Esophagus mucosa (tissue), 1 donor: ENCODE measurements at places on chromosomes 7 and 10. TPM values are rescaled to one million over a fixed set of nuclear protein-coding genes. Genes with fewer than 3 reads are reported as not detected.
A peak's percentile ranks its signal among the peaks of the same experiment; 100 is the strongest.

The PRSS37 gene
- total RNA-seq: not detected

The HKDC1 gene
- 0.04 TPM for total RNA-seq

The EGR2 gene
- 0.96 TPM for total RNA-seq

The INA gene
- 1.4 TPM for total RNA-seq

The OR13A1 gene
- total RNA-seq: 0.32 TPM

The CALHM3 gene
- total RNA-seq: not detected

The RBP3 gene
- not detected for total RNA-seq

The GHRHR gene
- not detected for total RNA-seq

The GHITM gene
- 142 TPM for total RNA-seq

The MYL10 gene
- total RNA-seq: not detected

- peak; percentile 74 for ATAC-seq
These were observed 8.1 kb downstream of the TASOR2 start for GRCh38 chr10:5692461-5693358.

DNA sequence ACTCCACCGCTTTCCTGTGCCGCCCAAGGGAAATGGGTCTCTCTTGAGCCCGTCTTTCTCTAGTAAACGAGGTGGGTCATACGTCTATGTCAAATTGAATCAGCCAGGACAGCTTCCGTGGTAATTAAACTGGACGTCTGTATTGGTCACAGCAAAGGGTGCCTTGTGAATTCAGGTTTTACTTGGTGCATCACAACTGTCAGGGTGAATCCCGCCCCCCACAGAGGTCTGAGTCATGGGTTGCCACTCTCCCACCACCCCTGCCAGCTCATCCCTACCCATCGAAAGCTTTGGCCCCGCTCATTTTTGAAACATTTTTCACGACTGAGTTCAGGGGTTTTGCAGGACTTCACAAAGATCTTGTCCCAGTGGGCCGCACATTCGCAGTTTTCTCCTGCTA lies 8.0 kb upstream of the SP8 start:
- ATAC-seq: no peak

DNA sequence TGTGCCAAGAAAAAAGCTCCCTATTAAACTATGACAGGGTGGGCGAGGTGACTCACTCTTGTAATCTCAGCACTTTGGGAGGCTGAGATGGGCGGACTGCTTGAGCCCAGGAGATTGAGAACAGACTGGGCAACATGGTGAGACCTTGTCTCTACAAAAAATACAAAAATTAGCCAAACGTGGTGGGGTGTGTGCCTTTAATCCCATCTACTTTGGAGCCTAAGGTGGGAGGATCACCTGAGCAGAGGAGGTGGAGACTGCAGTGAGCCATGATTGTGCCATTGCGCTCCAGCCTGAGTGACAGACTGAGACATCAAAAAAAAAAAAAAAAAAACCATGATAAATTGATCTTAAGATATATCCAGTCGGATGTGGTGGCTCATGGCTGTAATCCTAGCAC lies 11.5 kb downstream of the POLR3A start:
- no peak for ATAC-seq

DNA sequence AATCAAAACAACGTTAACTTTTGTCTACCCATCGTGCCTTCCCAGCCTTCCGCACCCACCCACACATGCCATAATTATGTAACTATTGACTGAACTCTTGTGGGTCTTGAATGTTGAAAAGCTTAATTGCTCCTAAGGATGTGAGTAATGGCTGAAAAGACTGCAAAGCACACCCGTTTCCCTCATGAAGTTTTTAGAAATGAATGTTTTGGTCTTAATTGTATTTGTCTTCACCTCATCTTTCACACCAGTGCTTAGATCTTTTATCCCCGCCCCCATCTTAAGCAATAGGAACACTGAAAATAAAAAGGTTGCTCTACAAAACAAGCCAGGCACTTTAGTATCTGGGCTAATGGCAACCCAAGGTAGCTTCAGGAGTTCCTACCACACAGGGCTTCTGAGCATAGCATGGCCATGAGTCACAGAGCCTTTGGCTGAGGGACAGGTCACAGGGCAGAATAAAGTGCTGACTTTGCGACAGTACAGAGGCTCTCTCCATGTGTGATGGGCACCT lies 690.5 kb downstream of the PARD3 start:
- peak; percentile 93 for ATAC-seq

GRCh38 chr7:52764492-52765169 lies 270.8 kb upstream of the POM121L12 start:
- no peak for ATAC-seq

- ATAC-seq: no peak
These were observed 106.3 kb downstream of the ALOX5 start for GRCh38 chr10:45480294-45480693.

DNA sequence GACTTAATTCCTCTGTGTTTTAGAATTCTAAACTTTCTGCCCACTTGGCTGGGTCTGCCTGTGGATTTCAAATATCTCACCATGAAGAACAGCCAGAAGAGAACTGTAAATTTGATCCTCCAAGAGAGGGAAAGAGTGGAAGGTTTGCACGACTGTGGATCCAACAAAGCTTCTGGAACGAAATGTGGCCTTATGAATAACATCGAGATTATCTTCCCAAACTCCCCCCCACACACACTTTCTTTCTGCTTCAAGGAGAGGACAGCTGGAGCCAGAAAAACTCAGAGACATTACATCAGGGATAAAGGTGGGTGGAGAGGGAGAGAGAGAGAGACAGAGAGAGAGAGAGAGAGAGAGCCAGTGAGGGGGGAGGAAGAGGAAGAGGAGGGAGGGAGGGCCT lies 570.1 kb upstream of the MGMT start:
- no peak for ATAC-seq

DNA sequence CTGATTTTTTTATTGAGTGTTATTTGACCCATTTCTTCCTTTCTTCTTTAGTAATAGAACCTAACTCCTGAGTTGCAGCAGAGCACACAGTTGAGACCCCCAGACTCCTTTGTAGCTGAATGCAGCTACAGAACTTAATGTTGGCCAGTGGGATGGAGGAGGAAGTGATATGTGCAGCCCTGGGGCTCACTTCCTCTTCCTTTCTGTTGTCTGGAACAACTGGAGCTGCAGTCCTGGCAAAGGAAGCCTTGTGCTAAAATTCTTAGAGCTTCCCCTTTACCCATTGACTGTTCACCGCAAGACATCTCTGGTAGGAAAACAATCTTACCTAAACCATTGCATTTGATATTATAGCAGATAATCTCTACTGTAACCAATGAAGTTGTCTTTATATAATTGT lies 86.6 kb downstream of the ITGB8 start:
- no peak for ATAC-seq

DNA sequence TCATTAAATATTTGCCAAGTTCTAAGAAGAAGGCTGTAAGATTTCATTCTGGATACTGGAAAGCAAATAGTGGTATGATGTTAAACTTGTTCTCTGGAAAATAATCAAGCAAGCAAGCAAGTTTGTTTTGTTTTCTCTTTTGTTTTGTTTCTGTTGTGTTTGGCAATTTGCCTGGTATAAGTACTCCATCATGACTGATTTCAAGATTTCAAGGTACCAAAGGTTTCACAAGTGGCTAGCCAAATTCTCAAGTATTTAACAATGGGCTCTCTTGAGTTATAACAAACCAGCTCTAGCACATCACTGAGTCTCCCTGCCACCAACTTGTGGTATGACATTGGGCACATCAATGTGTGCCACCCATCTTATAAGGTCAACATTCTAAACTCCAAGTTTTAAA lies 151.7 kb upstream of the IGFBP3 start:
- no peak for ATAC-seq

GRCh38 chr10:22611425-22612115 lies 102.8 kb downstream of the PIP4K2A start:
- peak; percentile 16 for ATAC-seq

DNA sequence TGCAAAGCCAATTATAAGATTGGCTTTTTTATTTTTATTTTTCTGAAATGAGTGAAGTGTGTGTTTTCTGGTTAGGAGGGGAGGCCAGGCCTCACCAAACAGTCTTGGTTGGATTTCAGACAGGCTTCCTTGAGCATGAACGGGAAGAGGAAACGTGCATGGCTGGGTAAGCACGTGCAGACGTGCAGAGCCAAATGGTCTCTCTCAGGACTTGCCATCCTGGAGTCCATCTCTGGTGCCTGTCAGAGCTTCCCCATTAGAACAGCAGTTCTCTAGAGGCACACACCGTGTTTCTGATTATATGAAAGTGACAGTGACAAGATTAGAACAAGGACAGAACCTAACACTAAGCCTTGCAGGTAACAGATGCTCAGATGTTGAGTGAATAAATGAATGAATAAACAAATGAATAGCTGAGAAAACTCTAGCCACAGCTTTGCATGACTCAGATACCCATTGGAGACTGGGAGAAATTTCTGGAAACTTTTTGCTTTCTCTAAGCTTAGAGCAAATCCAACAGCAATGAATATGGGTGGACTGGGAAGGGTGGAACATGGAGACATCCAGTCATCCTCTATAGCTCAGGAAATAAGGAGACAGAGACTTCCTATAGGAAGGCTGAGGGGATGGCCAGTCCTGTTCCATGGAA lies 11.8 kb upstream of the CALD1 start:
- peak; percentile 29 for ATAC-seq

DNA sequence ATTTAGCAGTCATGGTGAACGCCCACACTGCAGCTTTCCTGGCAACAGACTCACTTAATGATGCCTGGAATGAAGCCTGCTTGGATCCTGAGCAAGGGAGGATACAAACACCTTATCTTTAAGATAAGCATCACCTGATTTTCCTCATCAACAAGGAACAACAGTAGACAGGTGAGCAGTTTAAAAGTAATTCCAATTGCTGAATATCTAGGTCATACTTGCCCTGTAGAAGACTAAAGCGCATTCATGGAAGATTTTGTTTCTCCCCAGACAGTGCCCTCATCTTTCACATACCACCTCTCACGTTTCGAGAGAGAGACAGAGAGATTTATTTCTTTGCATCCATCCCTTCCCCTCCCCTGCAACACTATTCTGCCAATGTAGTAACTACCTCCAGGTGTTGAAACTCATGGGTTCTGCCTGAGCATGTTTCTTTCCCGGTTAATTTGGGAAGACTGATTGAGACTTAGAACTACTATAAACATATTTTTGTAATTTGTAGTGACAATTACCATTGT lies 660.7 kb downstream of the PARD3 start:
- no peak for ATAC-seq

DNA sequence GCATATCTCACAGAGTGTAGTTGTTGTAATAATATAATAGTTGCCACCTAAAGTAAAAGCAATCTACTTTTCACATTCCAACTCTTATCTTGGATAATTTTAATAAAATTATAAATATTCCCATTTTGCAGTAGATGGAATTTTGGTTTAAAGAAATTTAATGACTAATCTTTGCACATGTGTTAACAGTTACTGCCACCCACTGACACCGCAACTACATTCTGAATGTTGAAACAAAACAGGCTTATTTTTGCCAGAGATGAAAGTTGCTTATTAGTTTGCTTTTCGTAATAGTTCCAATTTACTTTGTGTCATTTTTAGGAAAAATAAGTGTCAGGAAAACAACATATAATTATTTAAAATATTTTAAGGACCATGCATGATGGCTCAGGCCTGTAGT lies 557.5 kb upstream of the PCDH15 start:
- ATAC-seq: no peak

DNA sequence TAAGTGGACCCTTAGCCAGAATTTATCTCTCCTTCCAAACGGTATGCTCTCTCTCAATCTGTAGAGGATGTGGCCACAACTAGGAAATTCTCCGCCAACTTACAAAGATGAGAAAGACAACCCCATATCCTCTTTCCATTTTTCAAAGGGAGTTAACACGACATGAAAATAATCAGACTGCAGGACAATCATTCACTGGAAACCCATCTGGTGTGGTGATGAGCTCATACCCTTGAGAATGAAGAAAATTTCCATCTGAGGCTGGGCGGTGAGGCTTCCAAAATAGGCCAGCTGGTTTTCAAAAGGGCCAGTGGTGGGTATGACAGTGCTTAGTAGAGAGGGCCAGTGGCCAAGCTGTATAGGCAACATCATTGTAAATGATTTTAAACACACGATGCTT lies 369.6 kb downstream of the FRMD4A start:
- ATAC-seq: no peak

- ATAC-seq: no peak
These were observed 64.7 kb downstream of the ZMIZ1 start for GRCh38 chr10:79133416-79133815.

- ATAC-seq: no peak
These were observed 26.2 kb upstream of the LMBR1 start for GRCh38 chr7:156919132-156919713.

DNA sequence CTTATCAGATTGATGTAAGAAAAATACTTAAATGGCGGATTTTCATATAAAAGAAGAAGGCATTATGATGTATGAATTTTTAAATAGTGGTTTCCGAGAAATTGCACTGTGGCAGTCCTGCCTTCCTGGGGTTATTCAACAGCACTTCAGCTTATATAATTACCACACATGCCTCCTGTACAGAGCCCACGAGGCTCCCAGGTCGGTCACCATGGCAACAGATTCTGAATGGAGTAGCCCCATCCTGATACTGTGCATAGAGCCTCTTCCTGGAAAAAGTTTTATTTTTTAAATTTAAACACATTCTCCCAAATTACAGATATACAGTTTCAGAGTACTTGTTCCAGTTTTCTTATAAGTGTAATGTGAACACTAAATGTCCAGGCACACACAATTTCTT lies 15.9 kb upstream of the ASB4 start:
- no peak for ATAC-seq

DNA sequence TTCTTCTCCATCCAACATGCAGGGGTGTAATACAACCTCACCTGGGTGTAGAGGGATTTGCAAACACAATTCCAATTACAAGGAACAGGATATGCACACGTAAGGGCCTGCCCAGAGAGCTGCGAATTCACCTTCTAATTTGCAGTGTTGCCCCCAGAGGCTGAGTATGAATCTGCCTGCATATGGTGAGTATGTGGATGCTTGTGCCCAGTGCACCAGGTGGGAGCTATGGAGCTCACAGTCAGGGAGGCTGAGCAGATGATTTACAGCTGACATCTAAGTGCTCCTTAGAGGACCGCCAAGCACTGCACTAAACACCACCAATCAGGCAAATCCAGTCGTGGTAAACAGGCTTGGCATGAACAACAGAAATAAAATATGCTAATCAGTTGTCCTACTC lies 132.0 kb downstream of the RELN start:
- no peak for ATAC-seq

DNA sequence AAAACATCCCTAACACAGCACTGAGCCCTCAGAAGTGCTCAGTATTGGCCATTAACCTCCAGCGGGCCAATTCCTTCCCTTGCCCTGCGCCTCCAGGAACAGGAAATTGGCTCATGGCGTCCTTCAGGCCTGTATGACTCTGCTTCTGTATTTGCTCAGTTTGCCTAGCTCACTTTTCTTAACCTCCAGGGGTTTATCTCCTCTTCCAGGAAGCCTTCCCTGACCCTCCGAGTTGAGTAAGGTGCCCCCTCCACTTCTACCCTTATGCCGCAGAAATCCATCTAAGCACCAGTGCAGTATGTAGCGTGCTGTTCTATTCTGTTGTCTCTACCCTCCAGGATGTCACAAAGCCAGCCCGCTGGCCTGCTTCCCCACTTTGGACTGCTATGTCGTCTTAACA lies 1.1 kb upstream of the SFXN4 start:
- no peak for ATAC-seq

- ATAC-seq: no peak
These were observed 95.5 kb upstream of the FAM20C start for GRCh38 chr7:96861-97260.
